ENCODE measurements at places on chromosomes 13 and 19. TPM values are rescaled to one million over a fixed set of nuclear protein-coding genes. Genes with fewer than 3 reads are reported as not detected.

DNA sequence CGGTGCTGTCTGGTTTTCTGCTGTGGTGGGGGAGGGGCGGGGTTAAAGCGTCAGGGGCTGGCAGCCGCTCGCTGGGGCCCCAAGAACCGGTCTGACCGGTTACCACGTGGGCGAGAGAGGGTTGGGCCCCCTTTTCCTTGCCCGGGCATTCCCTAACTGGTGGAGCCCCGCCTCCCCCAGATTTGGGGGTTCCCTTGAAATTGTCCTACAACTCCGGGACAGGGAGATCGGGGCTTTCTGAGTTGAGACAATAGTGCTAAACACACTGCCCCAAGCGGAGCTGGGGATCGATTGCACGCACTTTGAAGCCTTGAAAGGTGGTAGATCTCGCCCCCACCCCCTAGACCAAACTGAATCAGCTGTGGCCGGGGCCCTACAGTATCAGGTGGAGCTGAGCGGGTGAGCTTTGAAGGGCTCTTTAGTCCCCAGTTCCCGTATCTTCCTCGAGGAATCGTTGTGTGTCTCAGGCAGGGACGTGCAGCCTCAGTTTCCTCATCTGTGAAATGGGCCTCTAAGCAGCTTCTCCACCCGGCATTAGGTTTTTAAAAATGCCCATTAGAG, 4.8 kb downstream of the IER2 start:
- DNase-seq: peak; percentile 69

- DNase-seq: no peak
These were observed 434.4 kb upstream of the TSHZ3 start for GRCh38 chr19:31783592-31783991.

DNA sequence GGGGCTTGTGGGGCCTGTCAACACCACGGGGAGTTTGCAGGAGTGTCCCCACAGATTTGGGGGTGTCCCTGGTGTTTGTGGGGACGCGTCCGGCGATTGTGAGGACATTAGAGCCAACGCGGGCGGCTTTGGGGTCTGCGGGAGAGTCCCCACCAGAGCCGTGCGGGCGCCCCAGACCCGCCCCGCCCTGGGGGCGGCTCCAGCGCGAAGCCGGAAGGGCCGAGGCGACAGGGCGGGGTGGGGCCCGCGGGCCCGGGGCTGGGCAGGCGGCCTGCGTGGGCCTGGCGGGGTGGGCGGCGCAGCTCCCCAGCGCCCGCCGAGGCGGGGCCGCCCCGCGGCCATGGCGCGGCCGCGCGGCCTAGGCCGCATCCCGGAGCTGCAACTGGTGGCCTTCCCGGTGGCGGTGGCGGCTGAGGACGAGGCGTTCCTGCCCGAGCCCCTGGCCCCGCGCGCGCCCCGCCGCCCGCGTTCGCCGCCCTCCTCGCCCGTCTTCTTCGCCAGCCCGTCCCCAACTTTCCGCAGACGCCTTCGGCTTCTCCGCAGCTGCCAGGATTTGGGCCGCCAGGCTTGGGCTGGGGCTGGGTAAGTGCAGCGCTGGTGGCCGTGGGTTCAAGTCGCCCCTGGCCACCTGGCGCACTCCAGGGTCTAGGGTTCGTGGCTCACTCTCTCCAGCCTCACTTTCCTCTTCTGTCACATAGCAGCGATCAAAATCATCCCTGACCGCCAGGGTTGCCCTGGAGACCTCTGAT, 10.3 kb downstream of the PDE4A start:
- no peak for DNase-seq

GRCh38 chr19:46921071-46921470, 60.3 kb downstream of the ARHGAP35 start:
- DNase-seq: no peak

DNA sequence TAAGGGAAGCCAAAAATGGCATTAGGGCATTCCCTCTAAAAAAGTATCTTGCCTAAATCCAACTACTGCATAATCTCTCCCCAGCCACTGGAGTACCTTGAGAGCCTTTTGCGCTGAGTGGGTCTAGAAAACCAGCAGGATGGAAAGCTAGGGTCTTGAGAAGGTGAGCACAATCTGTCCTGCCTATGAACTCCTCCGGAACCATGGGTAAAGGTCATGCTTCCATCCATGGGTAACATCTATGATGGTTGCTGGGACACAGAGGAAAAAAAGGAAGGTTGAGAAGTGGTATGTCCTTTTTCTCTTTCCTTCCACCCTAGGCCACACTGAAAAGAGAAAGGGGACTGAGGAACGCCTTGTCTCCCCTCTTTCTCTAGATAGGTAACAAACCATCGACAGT, 52.4 kb downstream of the ZNF676 start:
- DNase-seq: peak; percentile 30

DNA sequence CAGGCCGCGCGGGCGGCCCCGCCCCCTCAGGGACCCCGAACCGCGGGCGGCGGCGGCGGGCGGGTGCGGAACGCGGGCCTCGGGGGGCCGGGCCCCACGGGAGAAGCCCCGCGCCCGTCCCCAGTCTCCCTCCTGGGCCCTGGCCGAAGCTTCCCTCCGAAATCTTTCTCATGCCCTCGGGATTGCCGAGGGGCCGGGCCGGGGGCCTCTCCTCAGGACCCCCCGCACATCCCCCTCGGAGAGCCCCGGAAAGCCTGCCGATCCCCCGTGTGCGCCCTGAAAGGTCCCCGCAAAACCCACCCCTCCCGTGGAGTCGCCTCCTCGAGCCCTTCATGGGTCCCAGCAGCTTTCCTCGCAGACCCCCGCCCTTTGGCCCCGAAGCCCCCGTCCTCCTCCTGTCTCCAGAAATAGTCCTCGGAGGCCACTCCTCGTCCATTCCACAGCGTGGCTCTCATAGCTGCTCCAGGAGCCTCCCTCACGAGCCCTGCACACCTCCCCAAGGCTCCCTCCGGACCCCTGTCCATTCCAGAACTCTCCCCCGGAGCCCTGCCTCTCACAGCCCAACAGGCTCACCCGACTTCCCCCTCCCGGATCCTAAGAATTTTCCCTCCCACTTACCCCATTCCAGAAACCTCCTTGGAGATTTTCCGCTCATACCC, 555 bp downstream of the SAMD4B start:
- DNase-seq: no peak

ZFP28 gene
- total RNA-seq: not detected

VSTM2B gene
- not detected for total RNA-seq

PRTN3 gene
- total RNA-seq: not detected

SYT5 gene
- total RNA-seq: not detected

TMEM255B gene
- total RNA-seq: 15.8 TPM

PRX gene
- 2.1 TPM for total RNA-seq

KLF1 gene
- not detected for total RNA-seq

FCGBP gene
- total RNA-seq: 0.96 TPM

Measured in MCF 10A (cell line).